Right ventricle myocardium inferior (tissue), 1 donor: ENCODE measurements at places on chromosomes 13 and 19. TPM values are rescaled to one million over a fixed set of nuclear protein-coding genes. Genes with fewer than 3 reads are reported as not detected.

DNA sequence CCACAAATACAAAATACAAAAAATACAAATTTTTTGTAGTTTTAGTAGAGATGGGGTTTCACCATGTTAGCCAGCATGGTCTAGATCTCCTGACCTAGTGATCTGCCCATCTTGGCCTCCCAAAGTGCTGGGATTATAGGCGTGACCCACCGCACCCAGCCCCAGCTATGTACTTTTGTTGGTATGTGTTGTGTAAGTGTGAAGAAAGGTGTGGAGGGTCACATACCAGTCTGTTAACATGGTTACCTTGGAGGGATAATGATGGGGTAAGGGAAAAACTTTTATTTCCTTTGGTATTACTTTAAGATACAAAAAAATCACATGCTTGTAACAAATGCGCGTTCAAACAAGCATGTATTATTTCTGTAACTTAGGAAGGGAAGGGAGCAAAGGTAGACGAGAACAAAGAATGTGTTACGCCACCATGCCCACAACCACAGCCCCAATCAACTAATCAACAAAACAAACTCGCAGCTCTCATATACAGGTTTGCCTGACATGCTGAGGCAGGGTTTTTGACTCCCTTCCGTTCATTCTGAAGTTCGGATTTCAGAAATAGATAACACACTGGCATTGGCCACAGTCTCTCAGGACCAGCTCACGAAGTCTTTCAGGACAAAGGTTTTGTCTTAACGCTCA lies 13.5 kb upstream of the VWA8 start:
- DNase-seq = no peak

GRCh38 chr19:39007096-39007495 lies 25.3 kb downstream of the FBXO27 start:
- DNase-seq = no peak

- no peak for DNase-seq
These were observed 20.4 kb downstream of the MISP start for GRCh38 chr19:771332-771785.

- DNase-seq = no peak
These were observed 20.8 kb upstream of the ZNRF4 start for GRCh38 chr19:5434351-5434917.

Gene SLC6A16
- 0.92 TPM for total RNA-seq

DNA sequence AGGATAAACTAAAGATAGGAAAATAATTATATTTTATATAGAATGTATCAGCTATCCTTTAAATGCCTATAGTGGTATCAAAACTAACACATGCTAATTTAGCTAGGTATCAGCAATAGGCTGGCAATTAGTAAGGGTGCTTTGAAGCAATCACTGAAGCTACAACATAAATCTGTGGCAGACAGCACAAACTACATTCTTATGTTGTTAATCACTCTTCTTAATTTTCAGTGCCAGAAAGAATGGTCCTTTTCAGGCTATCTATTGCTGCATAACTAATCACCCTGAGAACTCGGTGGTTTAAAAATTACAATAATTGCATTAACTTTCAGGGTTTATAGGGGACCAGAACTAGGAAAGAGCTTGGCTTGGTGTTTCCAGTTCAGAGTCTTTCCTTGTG lies 963.1 kb downstream of the EFNB2 start:
- no peak for DNase-seq

Gene ZNF154
- 3.3 TPM for total RNA-seq

Gene ZNF417
- 9.5 TPM for total RNA-seq

GRCh38 chr19:20320191-20320590 lies 153.2 kb downstream of the ZNF486 start:
- no peak for DNase-seq

- DNase-seq = no peak
These were observed 518.8 kb downstream of the MYO16 start for GRCh38 chr13:109148243-109148642.

Gene ZNF579
- total RNA-seq = 13.1 TPM

Gene LILRB1
- total RNA-seq = 1.8 TPM

Gene DIRAS1
- total RNA-seq = 200 TPM

- DNase-seq = no peak
These were observed 7.9 kb downstream of the HPN start for GRCh38 chr19:35049456-35049855.

DNA sequence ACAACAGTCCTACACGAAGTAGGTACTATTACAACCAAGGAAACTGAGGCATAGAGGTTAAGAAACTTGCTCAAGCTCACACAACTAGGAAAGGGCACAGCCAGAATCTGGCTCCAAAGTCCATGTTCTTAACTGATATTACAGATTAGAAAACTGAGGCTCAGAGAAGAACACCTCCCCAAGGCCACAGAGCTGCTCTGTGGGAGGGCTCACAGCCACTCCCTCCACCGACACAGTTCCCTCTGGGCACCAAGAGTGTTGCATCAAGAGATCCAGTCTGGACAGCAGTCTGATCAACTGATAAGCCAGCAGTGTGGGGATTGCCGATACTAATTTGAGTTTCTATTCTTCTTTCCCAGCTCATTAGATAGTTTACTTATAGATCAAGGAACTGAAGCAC lies 29.5 kb downstream of the SLC15A1 start:
- DNase-seq = no peak

DNA sequence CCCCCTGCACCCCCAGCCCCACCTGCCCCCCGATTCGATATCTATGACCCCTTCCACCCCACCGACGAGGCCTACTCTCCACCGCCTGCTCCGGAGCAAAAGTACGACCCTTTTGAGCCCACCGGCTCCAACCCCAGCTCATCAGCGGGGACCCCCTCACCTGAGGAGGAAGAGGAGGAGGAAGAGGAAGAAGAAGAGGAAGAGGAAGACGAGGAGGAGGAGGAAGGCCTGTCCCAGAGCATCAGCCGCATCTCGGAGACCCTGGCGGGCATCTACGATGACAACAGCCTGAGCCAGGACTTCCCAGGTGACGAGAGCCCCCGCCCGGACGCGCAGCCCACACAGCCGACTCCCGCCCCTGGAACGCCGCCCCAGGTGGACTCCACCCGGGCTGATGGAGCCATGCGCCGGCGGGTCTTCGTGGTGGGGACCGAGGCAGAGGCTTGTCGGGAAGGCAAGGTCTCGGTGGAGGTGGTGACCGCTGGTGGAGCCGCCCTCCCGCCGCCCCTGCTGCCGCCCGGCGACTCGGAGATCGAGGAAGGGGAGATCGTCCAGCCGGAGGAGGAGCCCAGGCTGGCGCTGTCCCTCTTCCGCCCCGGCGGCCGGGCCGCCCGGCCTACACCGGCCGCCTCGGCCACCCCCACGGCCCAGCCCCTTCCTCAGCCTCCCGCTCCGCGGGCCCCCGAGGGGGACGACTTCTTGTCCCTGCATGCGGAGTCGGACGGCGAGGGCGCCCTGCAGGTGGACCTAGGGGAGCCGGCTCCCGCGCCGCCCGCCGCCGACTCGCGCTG lies 9.2 kb downstream of the SCAF1 start:
- DNase-seq = no peak

Gene GTPBP3
- total RNA-seq = 11.5 TPM

Gene ACP7
- not detected for total RNA-seq

- no peak for DNase-seq
These were observed 904.6 kb upstream of the ATXN8OS start for GRCh38 chr13:69202996-69203395.

DNA sequence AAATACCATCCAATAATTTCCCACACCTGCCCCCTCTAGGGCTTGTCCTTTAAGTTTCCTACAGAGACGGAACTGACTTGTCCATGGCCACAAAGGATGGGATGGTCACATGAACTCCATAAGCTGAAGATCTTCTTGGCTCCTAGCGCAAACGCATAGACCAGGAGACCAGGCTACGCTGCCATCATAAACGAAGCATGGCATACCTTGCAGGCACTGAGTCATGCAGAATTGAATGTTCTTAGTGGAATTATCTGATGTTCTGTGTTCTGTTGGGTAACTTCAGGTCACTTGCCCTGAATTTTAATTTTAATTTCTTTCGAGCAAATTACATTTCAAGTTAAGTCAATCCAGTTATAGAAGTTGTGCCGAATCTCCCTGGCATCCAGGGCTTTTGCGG lies 96.4 kb upstream of the STARD13 start:
- no peak for DNase-seq

Gene GJB2
- total RNA-seq = 0.46 TPM

Gene ZNF177
- 2.3 TPM for total RNA-seq

GRCh38 chr19:33631609-33631973 lies 9.8 kb downstream of the CHST8 start:
- DNase-seq = no peak

Gene SIGLEC12
- 0.19 TPM for total RNA-seq

Gene KLK3
- not detected for total RNA-seq

DNA sequence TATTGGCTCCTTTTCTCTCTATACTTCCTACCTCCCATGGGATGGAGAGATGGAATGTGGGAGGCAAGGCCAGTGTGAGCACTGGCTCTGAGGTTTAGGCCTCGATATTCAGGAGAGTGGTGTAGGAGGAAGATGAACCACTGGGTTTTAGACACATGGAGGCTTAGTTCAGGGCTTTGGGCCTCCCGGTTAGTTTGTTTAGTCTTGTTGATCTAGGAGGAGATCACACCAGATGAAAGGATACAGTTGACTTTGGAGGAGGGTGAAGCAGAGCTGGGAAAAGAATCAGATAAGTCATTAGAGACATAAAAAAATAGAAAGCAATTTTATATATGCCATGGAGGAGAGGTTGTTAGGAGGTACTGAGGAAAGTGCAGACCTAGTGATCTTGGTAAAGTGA lies 30.9 kb downstream of the RNASEH2B start:
- DNase-seq = no peak

GRCh38 chr19:57708641-57709361 lies at the start of gene ZNF154:
TSS of gene ZNF154 (minus strand) at chr19:57709204. CDS start at chr19:57708971, 233 bp downstream.
- DNase-seq = no peak

DNA sequence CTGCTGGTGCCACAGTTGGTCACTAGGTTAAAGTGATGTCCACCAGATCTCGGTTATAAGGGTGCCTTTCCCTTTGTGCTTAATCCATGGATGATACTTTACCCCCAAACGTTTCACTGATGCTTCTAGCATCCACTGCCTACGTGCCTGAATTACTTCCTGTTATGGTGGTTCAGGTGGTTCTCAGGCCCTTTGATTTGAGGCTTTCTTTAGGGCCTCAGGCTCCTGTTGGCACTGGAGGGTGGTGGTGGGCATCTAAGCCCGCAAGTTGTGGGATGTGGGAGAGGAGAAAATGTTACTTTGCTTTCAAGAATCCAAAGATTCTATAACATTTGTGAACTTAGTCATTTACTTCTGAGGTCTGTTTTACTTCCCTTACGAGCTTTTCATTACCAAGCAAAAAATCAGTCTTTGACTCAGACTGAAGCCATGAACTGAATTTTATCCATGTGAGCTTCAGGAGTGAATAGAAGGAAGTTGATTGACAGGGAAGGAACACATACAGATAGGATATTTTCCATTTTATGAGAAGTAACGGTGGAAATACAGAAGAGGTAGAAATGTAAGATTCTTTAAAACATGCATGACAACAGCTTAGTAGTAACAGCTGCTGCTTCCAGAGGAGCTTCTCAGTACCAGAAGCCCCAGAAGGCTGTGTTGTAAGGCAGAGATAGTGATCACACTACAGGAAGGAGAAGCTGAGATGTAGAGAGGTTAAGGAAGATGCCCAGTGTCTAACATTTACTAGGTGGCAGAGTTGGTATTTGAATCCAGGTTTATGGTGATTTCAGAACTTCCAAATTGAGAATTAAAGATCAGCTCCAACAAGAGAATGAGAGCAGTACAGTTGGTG lies 65.0 kb downstream of the ARHGEF7 start:
- DNase-seq = no peak

GRCh38 chr13:23074075-23074828 lies 106.5 kb upstream of the SGCG start:
- no peak for DNase-seq

DNA sequence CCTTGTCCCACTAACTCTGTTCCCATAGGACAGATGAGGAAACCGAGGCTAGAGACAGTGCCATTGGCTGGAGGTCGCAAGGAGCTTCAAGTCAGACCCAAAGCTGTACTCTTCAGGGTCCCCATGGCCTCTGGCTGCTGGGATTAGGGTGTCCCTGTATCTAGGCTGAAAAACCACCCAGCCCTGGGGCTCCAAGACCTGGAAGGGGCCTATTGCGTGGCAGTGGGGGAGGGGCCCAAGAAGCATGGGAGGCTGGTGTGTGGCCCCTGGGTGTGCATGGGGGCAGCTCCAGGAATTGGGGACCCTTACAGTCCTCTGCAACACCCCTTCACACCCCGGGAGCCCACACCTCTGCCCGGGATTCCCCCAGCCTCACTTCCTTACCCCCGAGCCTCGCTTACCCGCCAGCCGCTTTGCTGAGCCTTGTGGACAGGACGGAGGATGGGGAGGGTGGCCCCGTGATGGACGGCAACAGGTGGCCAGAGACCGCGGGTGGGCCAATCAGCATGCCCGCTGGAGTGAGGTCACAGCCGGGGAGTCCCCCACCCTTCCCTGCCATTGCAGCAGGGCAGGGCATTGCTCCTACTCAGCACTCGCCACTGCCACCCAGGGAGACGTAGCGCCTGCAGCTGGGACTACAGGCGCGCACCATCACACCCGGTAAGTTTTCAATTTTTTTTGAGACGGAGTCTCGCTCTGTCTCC lies at the start of gene JSRP1:
Gene JSRP1 (minus strand): TSS at position 436 of the 704 bp plus-strand sequence. CDS start 1,103 bp downstream, outside the sequence.
- peak; percentile 33 for DNase-seq

Gene KIR2DL3
- not detected for total RNA-seq

GRCh38 chr13:44237276-44237767 lies 136.3 kb upstream of the SERP2 start:
- DNase-seq = no peak

- DNase-seq = no peak
These were observed 1.9 kb downstream of the PDCD2L start for GRCh38 chr19:34405892-34406660.

DNA sequence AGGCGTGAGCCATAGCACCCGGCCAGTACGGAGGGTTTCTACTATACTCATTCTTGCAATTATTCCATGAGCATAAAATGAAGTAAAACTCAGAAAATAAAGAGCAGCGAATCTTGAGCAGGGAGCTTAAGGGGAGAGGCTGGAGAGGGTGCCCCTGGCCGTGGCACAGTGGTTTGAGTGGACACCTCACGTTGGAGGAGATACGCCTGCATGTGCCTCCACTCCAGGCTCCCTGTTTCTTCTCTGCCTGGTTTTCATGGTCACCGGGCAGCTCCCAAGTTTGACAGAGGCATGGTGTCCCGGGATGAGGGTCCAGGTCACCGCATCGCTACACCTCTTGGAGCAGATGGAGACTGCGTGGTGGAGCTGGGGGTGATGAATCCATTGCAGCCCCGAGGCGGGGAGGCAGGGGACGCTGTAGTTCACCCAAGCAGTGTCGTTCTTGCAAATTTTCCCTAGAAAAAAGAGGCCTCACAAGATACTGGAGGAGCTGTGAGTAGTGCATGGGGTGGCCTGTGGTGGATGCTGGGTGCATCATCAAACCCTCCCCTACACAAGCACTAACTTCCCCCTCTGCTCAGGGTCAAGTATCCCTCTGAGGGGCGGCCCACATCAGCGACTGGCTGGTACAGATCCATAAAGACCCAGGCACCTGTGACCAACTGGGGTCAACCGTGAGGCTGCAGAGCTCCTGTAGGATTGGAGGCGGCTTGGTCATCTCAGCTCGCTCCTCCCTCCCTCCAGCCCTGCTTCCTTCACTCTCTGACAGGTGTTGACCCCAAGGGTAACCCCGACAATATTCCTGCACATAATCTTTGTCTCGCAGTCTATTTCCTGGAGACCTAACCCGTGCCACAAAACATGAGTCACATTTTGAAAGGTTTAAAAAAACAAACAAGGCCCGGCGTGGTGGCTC lies 3.6 kb upstream of the MIER2 start:
- DNase-seq = no peak

Gene GRK1
- total RNA-seq = 0.11 TPM

Gene SERPINE3
- not detected for total RNA-seq
